ENCODE measurements at places on chromosomes 11 and 22.

GRCh38 chr11:32099516-32099915, 8.6 kb downstream of the RCN1 start:
- DNase-seq = no peak

DNA sequence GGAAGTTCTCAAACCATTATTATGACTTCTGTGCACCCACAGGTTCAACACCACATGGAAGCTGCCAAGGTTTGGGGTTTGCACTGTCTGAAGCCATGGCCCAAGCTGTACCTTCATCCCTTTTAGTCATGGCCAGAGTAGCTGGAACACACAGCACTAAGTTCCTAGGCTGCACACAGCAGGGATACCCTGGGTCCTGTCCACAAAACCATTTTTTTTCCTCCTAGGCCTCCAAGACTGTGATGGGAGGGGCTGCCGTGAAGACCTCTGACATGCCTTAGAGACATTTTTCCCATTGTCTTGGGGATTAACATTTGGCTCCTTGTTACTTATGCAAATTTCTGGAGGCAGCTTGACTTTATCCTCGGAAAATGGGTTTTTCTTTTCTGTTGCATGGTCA, 42.7 kb downstream of the DDIAS start:
- no peak for DNase-seq

- DNase-seq = no peak
Measured at GRCh38 chr11:1150769-1151365, 6.9 kb upstream of the MUC5AC start.

GRCh38 chr11:57310630-57311086, 14.1 kb downstream of the TNKS1BP1 start:
- DNase-seq = no peak

DNA sequence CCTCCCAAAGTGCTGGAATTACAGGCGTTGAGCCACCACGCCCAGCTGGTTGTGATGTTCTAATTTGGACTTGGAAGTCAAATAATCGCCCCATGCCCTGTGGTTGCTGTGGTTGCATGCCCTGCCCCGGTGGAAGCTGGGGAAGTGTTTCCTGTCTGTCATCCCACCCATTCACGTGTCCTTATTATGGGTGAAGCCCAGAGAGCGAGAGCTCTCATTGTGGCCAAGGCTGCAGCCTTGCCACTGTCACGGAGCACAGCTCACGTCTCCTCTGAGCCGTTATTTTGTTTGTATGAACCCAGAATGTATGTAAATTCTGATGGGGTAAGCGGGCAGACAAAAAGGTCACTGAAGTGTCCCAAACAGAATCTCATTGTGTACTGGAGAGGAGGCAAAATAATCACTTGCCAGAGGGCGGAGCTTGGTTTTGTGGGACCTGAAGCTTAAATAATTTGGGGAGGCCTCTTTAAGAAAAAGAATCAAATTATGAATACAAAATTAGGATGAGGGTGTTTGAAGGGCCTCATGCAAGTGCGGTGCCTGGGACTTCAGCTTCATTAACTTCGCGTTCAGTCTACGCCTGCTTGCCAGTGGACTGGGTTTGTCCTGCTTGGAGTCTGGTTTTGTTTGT, 25.8 kb upstream of the TREH start:
- no peak for DNase-seq

- DNase-seq = no peak
Measured at GRCh38 chr11:66258473-66258893, 10.0 kb upstream of the RAB1B start.

DNA sequence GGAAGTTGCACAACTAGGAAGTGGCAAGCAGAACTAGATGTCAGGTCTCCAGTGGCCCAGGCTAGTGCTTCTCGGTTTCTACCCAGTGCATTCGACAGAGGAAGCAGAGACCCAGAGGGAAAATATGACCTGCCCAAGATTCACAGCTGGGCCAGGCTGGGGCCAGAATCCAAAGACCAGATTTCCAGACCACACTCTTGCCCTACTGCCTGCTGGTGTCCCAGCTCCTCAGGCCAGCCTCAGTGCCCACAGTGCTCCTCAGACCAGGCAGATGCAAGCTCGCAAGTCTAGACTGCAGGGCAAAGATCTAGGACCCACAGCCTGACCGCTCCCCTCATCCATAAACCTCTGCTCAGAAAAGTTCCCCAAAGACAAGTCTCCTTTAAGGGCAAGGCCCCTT, 262.6 kb downstream of the BUD13 start:
- DNase-seq = no peak

- no peak for DNase-seq
Measured at GRCh38 chr11:61919705-61920631, 2.6 kb upstream of the RAB3IL1 start.

- no peak for DNase-seq
Measured at GRCh38 chr11:128828350-128828749, 38.7 kb downstream of the KCNJ1 start.

- DNase-seq = no peak
Measured at GRCh38 chr11:116415095-116415494, 357.7 kb downstream of the BUD13 start.

- no peak for DNase-seq
Measured at GRCh38 chr11:73894725-73895335, 18.0 kb downstream of the PAAF1 start.

DNA sequence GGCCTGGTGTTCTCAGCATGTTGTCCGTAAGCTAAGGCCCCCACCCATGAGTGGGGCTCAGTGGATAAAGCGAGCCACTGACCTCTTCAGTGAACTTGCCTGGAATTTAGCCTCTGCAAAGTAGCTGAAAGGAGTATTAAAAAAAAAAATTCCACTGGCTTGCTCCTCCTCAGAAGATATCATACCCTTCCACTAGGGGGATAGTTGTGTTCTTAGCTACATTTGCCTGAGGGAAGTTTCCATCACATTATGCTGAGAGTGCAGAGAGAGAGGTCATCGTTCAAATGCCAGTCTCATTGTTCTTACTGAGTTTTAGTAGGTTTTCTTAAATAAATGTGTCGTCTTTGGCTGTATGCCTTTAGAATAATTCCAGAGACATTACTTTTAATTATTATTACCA, 879.7 kb downstream of the JRKL start:
- no peak for DNase-seq

DNA sequence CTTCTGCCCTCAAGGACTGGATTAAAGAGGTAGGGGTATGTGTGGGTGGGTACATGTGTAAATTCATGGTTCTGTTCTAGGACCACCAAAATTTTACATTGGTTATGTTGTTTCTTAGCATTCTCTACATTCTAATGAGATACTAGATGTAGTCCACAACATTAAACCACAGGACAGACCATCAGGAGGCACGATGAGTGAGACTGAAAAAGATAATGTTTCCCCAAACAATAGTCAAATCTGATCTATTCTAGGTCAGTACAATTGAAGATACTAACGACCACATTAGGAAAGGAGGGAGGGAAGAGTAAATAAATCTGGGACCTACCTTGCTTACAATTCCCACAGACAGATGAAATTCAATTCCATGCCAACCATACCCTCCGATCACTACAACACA, 42.2 kb downstream of the MRTFA start:
- no peak for DNase-seq

- peak; percentile 58 for DNase-seq
Measured at GRCh38 chr22:46122511-46122971, 27.8 kb upstream of the PPARA start.

DNA sequence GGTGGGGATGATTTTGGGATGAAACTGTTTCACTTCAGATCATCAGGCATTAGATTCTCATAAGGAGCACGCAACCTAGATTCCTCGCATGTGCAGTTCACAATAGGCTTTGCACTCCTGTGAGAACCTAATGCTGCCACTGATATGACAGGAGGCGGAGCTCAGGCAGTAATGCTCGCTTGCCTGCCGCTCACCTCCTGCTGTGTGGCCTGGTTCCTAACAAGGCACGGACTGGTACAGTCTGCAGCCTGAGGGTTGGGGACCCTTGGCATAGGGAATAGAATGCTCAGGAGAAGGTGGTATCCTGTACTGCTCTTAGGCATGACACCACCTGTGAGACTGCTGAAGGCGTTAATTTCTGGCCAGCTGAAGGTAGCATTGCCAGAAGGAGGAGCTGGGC, 47.0 kb downstream of the STIM1 start:
- no peak for DNase-seq

- no peak for DNase-seq
Measured at GRCh38 chr22:42889304-42889703, 32.2 kb upstream of the ARFGAP3 start.

- DNase-seq = no peak
Measured at GRCh38 chr22:36406721-36407120, 19.0 kb upstream of the MYH9 start.

DNA sequence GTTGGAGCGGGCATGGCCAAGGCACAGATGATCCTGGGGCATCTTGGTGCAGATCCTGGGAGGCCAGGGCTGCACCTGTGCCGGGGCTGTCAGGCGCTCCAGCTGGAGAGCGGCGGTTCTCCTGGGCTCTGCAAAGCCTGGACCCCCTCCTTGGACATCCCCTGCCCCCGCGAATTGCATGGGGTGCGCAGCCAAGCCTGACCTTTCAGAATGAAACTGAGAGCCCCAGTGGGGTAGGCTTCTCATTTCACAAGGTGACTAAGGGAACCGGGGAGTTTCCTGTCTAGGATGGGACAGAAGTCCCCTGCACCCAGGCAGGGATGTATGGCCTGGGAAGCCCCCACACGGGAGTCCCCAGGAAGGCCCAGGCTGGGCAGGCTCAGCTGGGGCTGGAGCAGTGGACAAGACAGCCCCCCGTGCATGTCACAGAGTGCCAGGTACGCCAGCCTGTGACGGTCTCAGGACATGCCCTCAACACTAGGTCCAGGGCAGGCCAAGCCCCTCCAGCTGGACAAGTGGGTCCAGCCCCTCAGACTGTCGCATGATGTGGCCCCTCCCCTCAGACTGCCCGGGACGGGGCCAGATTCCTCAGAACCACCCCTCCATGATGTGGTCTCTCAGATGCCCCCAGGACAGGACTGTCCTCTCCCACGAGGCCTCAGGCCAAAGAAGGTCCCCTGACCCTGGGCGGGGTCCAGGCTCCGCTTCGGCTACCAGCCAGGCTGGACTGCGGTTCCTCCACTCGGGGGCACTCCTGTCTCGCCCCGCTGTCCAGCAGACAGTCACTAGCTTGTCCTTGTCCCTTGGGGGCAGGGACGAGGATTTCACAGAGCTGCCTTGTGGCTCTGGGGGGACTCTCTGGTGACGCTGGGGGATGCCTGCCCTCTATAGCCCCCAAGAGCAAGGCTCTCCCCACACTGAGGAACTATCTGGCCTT, 2.3 kb downstream of the LSP1 start:
- peak; percentile 22 for DNase-seq
